HTR-8/SVneo (cell line): ENCODE measurements at places on chromosomes 4 and X.

- no peak for DNase-seq
These were observed 152.6 kb upstream of the SLC4A4 start for GRCh38 chr4:71186257-71186565.

GRCh38 chr4:38858097-38858420 lies 1.4 kb upstream of the TLR6 start:
- no peak for DNase-seq

- no peak for DNase-seq
These were observed 29.6 kb downstream of the NOP14 start for GRCh38 chr4:2933566-2934076.

DNA sequence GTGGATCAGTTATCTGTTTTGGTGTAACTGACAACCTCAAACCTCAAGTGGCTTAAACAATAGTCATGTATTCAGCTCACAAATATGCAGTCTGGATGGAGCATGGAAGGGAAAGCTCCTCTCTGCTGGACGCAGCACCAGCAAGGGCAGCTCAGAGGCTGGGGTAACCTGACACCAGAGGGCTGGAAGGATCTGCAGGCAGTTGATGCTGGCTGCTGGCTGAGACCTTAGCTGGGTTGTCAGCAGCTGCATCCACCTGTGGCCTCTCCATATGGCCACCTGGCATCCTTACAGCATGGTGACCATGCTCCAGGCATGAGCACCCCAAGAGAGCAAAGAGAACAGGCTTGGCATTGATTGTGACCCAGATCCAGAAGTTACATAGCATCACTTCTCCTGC lies 46.7 kb downstream of the ENPP6 start:
- DNase-seq: peak; percentile 61

DNA sequence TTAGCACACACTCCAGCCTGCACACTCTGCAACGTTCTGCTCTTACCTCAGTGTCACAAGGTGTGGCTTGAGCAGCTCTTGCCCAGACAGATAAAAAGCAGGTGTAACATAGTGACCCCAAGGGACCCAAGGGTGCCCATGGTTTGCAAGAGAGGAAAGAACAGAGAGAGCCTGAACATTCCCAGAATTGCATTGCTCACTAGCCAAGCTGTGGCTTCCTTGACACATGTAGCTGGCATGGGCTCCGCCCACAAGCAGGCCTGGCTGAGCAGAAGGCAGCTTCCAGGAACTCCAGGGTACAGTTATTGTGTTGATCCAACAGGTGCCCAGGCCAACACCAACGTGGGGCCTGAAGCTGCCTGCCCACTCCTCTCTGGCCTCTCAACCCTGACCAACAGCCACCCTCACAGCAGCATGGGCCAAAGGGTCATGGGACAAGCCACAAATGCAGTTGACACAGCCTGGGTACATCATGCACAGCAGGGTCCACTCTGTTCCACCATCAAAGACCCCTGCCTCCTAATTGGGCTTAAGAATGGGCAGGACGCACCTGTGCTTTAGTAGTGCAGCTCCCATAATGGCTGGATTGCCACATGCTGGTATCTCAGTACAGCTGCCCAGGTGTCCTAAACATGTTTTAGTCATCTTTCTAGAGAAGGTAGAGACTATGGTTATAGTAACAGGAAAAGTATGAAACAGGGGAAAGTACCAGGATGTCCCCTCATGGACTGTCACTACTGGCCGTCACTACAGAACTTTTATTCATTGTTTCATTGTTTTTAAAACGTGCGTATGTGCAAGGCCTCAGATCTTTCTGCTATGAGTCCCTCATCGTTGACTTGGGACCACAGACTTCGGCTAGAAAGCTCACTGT lies 73.7 kb upstream of the ACSL1 start:
- DNase-seq: no peak

GRCh38 chrX:129043138-129043537 lies 480.2 kb downstream of the SMARCA1 start:
- DNase-seq: no peak

GRCh38 chrX:39869846-39870601 lies 227.7 kb downstream of the BCOR start:
- peak; percentile 61 for DNase-seq

GRCh38 chr4:56871371-56871866 lies 36.3 kb upstream of the REST start:
- DNase-seq: no peak

- DNase-seq: no peak
These were observed 1476.9 kb downstream of the PCDH18 start for GRCh38 chr4:136055360-136055759.

DNA sequence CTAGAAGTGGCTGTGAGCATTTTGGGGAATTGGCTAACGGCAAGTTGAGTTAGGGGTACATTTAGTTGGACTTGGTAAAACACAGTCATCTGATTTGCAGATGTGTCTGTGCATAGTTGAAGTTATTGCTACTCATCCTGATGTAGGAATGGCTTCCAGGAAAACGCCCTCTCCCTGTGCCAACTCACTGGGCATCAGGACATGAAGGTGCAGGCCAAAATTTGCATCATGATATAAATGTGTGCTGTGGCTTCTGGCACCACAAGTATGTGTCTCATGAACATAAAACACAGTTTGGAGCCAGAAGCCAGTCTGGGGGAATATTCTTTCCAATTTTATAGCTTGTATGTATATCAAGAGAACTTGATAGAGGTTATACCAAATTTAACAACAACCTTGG lies 54.2 kb upstream of the CBR4 start:
- DNase-seq: no peak

DNA sequence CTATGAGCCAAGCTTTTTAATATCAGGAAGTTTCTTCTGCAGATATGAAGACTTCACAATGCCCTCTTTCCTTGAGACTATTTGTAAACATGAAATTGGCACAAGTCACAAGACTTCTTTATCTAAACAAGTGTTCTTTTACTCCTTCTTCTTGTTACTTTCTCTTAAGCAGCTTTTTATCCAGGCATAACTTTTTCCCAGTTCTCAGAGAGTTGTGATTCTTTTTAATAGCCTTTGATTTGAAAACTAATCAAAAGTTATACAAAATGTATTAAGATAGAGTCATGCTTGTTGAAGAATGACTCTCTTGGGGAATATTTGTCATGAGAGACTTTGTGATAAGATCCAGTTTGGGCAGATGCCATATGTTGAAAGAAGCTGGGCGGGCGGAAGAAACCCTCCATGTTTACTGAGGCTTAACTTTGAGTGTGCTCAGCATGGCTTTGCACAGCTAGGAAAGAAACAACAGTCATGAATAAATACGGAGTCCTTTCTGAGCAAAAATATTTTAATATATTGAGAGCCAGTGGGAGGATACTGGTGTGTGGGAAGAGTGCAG lies 39.3 kb downstream of the SYTL5 start:
- no peak for DNase-seq

DNA sequence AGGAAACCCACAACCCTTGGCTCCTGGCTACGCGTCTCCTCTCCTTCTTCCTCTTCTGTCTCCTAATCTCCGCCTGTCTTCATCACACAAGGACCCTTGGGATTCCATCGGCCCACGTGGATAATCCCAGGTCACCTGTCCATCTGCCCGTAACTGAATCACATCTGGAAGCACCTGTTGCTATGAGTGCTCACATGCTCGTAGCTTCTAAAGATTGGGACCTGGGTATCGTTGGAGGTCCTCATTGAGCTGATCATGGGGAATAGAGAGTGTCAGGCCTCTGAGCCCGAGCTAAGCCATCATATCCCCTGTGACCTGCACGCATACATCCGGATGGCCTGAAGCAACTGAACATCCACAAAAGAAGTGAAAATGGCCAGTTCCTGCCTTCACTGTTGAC lies 175.4 kb downstream of the SHOX start:
- DNase-seq: no peak

DNA sequence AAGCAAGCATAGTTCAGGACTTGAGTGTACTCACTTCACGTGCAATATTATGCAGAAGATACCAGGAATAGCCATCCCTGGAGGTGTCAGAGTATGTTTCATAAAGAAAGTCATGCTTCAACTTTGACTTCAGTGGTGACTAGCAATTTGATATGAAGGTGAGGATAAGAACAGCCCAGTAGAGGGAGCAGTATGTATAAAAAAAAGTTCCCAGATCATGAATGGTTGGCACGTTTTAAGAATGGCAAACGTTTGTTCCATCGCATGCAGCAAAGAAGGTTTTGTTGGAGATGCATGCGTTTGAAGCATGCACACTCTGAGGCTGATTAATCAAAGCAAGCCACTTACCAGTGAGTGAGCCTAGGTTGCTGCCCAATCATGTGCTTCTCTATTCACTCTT lies 33.5 kb upstream of the SLITRK4 start:
- DNase-seq: no peak

DNA sequence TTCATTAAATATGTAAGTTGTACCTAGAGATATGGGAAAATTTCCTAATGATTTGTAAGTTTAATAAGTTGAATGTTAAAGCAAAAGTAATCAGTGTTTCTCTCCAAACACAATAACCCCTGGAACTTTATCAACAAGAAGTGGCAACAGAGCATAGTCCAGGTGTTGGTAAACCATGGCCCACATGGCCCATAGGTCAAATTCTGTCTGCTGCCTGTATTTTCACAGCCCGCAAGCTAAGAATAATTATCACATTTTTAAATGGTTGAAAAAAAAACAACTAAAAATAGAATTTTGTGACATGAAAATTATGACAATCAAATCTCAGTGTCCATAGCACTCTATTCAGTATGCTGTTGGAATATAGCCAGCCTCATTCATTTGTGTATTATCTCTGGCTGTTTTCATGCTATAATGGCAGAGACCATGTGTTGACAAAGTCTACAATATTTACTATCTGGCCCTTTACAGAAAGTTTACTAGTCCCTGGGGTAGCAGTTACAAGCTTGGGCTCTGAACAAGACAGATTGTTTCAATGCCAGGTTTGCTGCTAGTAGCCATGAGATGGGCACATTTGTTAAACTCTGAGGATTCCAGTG lies 395.8 kb downstream of the GASK1B start:
- DNase-seq: no peak

DNA sequence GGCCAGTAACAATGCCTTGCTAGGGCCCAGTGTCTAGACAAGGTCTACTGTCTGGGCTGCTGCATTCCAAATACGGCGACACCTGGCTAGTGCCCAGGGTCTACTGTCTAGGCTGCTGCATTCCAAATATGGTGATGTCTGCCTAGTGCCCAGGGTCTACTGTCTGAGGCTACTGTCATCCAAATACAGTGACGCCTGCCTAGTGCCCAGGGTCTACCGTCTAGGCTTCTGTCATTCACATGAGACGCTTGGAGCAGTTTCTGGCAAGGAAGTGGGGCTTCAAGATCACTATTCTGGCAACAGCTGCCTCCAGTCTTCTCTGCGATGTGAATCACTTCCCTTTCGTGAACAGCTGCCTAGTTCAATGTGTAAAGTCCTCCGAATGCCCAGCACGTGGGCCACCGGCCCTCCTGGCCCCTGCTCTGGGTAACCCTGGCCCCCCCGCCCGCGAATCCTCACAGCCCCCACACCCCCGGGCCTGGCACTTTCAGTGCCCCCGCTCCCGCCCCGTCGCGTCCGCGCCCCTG lies 12.7 kb downstream of the ACOX3 start:
- no peak for DNase-seq

- peak; percentile 15 for DNase-seq
These were observed 69.8 kb downstream of the DTHD1 start for GRCh38 chr4:36351082-36351666.

GRCh38 chr4:170391066-170391740 lies 301.4 kb upstream of the AADAT start:
- DNase-seq: peak; percentile 48

GRCh38 chr4:1463088-1463926 lies 57.1 kb upstream of the NKX1-1 start:
- DNase-seq: no peak

DNA sequence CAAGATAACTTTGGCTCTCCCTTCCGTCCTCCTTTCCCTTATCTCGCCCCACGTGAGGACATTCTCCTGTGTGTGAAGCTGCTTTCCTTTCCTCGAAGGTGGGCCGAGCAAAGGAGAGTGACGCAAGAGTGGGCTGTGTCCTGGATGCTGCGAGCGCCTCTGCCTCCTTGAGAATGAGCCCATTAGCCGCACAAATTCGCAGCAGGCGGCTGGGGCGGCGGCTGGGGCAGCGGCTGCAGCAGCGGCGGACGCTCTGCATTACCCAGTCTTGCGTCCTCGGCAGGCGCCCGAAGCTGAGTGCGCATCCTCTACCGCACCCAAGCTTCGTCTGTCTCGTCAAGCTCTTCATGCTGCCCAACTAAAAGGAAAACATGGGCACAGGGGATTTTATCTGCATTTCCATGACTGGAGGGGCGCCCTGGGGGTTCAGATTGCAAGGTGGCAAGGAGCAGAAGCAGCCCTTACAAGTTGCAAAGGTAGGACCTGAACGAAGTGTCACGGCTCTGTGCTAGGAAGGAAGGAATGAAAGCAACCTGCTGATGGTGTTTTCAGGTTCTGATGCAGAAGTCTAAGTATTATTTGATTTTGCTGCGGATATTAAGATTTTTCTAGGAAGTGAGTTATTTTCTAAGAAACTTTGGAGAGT lies at the start of gene SYNPO2:
TSS of gene SYNPO2 (plus strand) at position 189 of the 646 bp plus-strand sequence. CDS start at position 372, 183 bp downstream.
- DNase-seq: peak; percentile 60

DNA sequence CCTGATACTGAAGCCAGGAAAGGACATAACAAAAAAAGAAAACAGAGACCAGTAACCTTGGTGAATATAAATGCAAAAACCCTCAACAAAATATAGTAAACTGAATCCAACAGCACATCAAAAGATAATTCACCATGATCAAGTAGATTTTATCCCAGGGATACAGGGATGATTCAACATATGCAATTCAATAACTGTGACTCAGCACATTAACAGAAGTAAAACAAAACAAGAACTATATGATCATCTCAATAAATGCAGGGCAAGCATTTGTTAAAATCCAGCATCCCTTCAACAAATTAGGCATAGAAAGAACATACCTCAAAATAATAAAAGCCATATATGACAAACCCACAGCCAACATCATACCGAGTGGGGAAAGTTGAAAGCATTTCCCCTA lies 112.0 kb downstream of the HHIP start:
- no peak for DNase-seq

GRCh38 chrX:84047339-84047738 lies 140.7 kb downstream of the RPS6KA6 start:
- DNase-seq: no peak

DNA sequence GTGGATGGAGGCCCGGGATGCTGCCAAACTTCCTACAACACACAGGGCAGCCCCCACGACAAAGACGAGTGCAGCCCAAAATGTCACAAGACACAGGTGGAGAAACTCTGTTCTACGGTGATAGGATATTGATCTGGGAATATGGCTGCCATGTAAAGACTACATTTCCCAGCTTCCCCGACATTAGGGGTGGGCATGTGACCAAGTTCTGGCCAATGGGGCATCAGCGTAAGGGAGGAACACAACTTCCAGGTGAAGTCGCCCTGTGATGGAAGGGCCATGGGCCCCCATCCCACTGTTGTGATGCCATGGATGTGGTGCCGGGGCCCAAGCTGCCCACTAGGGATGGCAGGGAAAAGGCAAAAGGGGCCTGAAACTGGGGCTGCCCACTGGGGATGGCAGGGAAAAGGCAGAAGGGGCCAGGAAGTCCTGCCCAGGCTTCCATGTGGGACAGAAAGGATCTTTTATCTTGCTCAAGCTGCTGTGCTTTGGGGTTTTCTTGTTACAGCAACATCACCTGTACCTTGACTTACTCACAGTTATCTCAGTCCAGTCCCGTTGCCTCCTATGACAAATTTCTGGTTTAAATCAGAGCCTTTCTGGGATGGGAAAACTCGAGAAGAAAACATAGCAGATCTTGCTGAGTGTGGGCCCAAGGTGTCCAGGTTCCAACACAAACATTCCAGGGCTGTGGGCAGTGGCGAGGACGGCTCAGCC lies 9.7 kb upstream of the ADRA2C start:
- no peak for DNase-seq

GRCh38 chr4:159148441-159148840 lies 45.6 kb downstream of the RAPGEF2 start:
- DNase-seq: no peak
